ENCODE measurements at places on chromosomes 16 and 17.

DNA sequence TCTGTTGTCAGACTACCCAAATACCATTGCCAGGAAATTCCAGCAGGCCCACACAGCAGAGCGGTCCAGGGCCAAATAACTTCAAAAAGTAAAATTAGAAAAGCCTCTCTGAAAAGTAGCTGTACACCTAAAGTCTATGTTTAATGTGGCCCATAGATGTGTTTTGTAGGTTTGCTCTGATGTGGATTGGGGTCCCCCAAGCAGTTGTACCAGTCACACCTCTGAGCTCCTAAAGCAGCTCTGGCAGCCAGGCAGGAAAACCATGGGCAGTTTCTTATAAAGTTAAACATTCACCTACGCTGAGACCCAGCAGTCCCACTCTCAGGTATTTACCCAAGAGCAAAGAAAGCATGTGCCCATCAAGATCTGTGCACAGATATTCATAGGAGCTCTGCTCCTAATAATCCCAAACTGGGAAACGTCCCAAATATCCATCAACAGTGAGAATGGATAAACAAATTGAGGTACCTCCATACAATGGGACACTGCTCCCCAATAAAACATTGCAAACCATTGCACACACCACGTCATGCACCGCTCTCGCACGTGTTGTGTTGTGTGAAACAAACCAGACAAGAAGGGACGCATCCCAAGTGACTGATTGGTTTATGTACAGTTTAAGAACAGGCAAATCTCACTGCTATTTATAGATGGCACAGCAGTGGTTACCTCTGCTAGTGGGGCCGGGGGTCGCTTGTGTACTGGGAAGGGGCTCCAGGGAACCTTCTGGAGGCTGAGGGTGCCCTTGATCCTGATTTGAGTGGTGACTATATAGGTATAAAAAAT is 15.8 kb upstream of the PRM1 start:
- DNase-seq: no peak

GRCh38 chr16:8717892-8718415 is 43.5 kb downstream of the ABAT start:
- no peak for DNase-seq

- DNase-seq: no peak
Observed at GRCh38 chr17:537133-537532, 177.5 kb downstream of the VPS53 start.

DNA sequence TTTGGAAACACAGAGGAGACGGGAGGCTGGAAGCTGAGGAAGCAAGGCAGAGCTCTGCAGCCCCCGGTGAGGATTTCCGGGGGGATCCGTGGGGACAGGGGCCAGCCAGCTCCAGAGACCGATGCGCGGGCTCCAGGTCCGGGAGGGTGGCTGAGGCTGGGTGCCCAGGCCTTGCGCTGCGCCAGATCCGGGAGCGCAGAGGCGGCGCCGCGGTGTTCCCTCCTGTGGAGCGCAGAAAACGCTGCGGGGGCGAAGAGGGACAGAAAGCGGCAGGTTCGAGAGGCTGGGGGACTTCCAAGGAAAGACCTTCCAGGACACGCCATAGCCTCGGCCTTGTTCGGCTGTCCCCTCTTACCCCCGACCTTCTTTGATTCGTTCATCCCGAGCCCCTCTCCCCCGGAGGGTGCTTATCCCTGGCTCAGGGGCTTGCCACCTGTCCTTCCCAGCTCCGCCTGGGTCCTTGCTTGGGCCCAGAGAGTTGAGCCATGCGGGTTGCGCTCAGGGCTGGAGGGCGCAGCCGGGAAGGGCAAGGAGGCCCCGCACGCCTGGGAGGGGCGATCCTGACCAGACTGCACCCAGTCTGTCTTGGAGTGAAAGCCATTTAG is 697 bp upstream of the SHISA9 start:
- DNase-seq: no peak

DNA sequence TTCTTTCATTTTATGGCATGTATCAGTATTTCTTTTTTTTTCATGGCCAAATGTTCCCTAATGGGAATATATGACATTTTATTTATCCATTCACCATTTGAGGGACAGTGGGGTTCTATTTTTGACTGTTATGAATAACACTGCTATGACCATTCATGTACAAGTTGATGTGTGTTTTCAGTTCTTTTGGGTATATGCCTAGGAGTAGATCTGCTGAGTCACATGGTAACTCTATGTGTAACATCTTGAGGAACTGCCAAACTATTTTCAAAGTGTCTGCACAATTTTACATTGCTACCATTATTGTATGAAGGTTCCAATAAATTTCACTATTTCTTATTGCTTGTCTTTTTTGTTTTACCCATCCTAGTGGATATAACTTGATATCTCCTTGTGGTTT is 223.0 kb downstream of the TANC2 start:
- DNase-seq: peak; percentile 8

- no peak for DNase-seq
Observed at GRCh38 chr16:11234884-11235702, 20.9 kb downstream of the SOCS1 start.

DNA sequence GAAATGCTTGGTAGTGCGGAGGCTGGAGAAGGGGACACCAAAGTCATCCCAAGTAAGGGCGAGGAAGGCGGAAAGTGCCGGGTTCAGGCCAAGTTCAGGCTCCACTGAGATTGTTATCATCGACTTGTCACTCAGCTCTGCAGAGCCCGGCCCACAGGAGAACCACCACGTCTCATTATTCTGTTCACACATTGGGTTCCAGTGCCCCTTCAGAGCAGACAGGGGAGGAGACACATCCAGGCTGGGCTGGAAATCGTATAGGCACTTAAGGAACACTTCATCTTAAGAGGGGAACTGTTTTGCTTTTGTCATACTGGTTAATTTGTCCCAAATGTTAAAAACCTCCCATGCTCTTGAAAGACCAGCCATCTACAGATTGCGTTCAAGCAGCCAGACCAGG is 118.3 kb upstream of the ADAMTS18 start:
- no peak for DNase-seq

DNA sequence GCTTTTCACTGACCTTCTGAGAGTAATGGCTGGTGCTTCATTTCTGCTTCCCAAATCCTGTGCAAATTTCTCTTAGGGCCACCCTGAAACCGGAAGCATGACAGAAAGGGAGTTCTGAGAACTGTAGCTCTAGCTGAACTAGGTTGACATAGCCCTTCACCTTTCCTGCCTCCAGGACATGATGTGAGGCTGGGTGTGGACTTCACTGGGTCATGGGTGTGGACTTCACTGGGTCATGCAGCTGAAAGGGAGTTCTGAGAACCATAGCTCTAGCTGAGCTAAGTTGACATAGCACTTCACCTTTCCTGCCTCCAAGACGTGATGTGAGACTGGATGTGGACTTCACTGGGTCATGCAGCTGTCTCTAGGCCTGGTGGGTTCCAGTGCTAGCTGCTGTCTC is 54.3 kb upstream of the NLRP1 start:
- no peak for DNase-seq

DNA sequence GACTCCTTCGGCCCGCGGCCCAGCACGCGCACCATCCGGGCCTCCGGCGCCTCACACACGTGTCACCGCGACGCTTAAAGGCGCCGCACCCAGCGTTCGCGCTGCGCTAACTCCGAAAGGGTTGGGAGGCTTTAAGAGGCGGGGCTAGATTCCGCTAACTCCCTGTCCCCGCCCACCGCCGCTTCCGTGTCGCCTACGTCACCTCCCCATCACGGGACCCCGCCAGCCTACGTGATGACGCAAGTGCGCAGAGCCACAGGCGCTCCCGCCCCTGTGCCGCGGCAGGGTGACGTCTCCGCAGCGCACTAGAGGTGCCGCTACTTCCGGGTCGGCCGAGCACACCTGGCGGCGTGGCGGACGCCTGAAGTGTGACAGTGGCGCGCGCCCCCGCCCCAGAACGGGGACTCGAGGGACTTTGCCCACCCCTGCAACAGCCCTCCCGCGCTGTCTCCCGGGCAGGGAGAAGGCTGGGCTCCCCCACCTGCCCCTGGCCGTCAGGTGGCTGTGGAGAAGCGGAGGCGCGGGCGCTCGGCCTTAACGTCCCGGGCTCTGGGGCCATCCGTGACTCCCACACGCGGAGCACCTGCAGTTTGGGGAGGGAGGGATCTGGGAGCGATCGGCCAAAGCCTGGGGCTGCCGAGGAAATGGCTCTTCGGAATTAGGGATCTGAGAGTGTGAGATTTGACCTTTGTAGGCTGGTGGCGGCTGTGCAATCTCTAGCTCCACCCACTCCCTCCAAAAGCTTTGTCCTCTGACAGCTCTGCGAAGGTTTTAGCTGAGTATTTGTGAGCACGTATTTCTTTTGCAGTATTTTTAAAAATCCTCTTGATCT is at the start of gene USP36:
Gene USP36 (minus strand): TSS at position 35 of the 832 bp plus-strand sequence. CDS start 4,451 bp downstream, outside the sequence.
- peak; percentile 100 for DNase-seq

GRCh38 chr17:66654764-66655163 is 180.2 kb upstream of the CACNG5 start:
- no peak for DNase-seq

- DNase-seq: no peak
Observed at GRCh38 chr17:66637491-66637890, 197.4 kb upstream of the CACNG5 start.

Data from adipocyte (in vitro differentiated cells).